ENCODE measurements at places on chromosomes 1 and 21.

DNA sequence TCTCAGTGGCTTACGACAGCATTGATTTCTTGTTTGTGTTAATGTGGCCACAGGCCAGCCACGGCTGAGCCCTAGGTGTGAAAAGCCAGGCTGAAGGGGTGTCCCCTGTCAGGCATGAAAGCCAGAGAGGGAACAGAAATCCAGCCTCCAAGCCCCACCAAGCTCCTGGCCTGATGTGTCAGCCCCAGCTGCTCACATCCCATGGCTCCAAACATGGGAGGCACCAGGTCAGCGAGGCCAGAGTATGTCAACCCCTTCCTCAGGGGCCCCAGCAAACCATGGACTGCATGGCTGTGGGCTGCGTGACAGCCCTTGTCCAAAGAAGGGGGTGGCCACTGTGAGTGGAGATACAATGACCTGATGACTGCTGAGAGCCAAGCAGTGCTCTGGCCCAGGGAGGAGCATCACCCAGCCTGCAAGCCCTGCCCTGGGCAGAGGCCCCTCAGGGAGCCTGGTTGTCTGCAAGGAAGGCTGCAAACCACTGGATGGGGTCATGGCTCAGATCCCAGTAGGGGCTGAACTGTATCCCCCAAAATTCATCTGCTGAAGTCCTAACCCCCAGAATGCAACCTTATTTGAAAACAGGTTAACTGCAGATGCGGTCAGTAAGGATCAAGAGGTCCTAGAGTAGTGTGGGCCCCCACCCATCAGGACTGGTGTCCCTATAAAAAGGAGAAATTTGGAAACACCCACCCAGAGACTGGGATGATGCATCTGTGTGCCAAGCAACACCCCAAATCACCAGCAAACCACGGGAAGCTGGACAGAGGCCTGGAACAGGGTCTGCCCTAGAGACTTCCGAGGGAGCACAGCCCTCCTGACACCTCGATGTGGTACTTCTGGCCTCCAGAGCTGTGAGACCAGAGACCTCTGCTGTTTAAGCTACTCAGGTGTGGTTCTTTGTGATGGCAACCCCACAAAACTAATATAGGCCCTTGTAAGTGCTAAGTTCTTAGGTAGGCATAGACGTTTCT is 3.3 kb upstream of the MX2 start:
- no peak for DNase-seq

- no peak for DNase-seq
Measured at GRCh38 chr21:31503467-31503866, 156.0 kb upstream of the SOD1 start.

GRCh38 chr1:174077749-174078490 is 55.8 kb upstream of the RC3H1 start:
- no peak for DNase-seq

DNA sequence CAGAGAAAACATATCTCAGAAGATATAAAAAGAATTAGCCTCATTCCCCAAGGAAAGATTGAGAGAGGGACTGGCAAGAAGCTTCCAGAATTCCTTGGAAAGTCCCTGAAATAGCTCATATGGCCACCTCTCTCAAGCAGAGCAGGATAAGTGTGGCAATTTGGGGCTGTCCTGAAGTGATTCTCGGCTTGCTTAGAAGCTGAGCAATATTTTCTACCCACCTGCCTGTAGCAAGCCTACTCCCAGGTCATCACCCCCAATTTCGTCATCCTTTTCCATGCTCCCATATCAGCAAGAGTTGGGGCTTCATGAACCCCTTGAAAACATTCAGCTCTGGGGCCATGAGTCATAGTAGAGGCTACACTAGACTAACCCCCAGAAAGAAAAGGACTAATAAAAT is 131.5 kb downstream of the PLPP3 start:
- no peak for DNase-seq

DNA sequence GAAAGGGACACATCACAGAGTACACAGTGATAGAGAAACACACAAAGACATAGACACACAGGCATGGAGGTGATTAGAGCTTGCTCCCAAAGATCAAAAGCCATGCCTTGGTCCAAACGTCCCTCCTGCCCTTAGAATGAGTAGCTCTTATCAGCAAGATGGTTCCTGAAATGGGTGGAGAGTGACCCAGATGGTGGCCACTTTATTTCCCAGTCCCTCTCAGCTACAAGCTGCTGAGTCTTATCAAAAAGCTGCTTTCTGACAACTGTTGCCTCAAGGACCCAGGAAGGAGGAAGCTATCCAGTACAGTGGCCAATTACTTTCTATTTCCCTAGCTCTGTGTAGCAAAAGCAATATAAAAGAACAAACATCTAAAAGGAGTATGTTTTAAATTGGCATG is 7.7 kb upstream of the CLCA1 start:
- no peak for DNase-seq

All from effector memory CD8-positive, alpha-beta T cell (primary cell).